ENCODE measurements at places on chromosomes 3 and 15. TPM values are rescaled to one million over a fixed set of nuclear protein-coding genes. Genes with fewer than 3 reads are reported as not detected.

The NPAP1 gene
- not detected for total RNA-seq

The CKMT1A gene
- not detected for total RNA-seq

The LNP1 gene
- 1.2 TPM for total RNA-seq

The COPG1 gene
- 161 TPM for total RNA-seq

The BOC gene
- 0.27 TPM for total RNA-seq

The CFAP161 gene
- total RNA-seq: 2.0 TPM

The EXD1 gene
- total RNA-seq: not detected

The ZDHHC23 gene
- total RNA-seq: 3.3 TPM

The SLC7A14 gene
- 0.25 TPM for total RNA-seq

The CSPG5 gene
- total RNA-seq: not detected

The PEX5L gene
- not detected for total RNA-seq

The RAB43 gene
- 23.4 TPM for total RNA-seq

The RLBP1 gene
- not detected for total RNA-seq

The STRA6 gene
- total RNA-seq: 0.10 TPM

The CNTN3 gene
- total RNA-seq: not detected

The FGD5 gene
- total RNA-seq: 49.4 TPM

The MME gene
- total RNA-seq: 3.8 TPM

The IQGAP1 gene
- total RNA-seq: 248 TPM

The MINDY2 gene
- 16.1 TPM for total RNA-seq

The CELSR3 gene
- 0.39 TPM for total RNA-seq

The GPR149 gene
- not detected for total RNA-seq

The SPINT1 gene
- 2.2 TPM for total RNA-seq

The AGBL1 gene
- total RNA-seq: not detected

The SECISBP2L gene
- 18.1 TPM for total RNA-seq

The PRSS50 gene
- total RNA-seq: not detected

The SEMA6D gene
- total RNA-seq: 7.0 TPM

The FAM107A gene
- 83.0 TPM for total RNA-seq

The HGD gene
- total RNA-seq: 0.20 TPM

The KCNAB1 gene
- total RNA-seq: 0.53 TPM

The FAM81A gene
- total RNA-seq: 0.20 TPM

The ZNF662 gene
- total RNA-seq: 1.1 TPM

The CCDC50 gene
- total RNA-seq: 164 TPM

The MINDY4B gene
- total RNA-seq: not detected

The DIPK2A gene
- total RNA-seq: 28.5 TPM

The CYP1A1 gene
- 30.3 TPM for total RNA-seq

The MTFMT gene
- total RNA-seq: 34.2 TPM

The AMIGO3 gene
- total RNA-seq: not detected

The ACTRT3 gene
- total RNA-seq: 6.1 TPM

The BDH1 gene
- total RNA-seq: 4.2 TPM

The CYP1A2 gene
- not detected for total RNA-seq

The CFAP100 gene
- total RNA-seq: not detected

The KNL1 gene
- total RNA-seq: 30.9 TPM

The PARP3 gene
- total RNA-seq: 15.4 TPM

The SH3GL3 gene
- total RNA-seq: not detected

The MESP2 gene
- total RNA-seq: not detected

The CEMIP gene
- 0.10 TPM for total RNA-seq

The CD276 gene
- total RNA-seq: 51.8 TPM
